ENCODE measurements at places on chromosomes 11 and 22.

DNA sequence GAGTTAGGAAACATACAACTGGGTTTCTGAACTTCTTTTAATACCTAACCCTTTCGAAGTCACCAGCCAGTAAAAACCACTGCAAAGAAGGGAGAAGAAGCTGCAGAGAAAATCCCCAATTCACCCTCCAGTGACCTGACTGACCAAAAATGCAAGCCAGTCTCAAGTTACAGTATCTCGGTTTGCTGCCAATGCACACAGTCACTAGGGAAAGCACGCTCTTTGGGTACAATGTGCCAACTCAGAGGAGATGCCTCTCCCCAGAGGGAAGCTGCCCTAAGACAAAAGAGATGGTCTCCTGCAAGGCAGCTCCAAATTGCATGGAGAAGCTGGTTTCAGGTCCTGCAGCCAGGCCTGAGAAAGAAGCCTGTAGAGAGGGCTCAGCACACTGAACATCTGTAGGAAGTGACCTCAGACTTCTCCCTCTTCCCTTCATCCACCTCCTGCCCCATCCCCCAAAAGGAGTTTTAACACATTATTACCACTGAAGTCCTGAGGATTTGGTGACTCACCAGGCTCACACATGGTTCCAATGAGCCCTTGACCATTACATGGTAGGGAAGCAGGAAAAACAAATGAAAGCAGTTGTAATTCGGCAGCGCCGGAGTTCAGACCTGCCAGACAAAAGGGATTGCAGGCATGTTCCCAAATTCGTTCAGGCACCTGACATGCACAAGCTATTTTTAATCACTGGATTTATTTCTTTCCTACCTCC lies 90.1 kb downstream of the ETS1 start:
- no peak for DNase-seq

DNA sequence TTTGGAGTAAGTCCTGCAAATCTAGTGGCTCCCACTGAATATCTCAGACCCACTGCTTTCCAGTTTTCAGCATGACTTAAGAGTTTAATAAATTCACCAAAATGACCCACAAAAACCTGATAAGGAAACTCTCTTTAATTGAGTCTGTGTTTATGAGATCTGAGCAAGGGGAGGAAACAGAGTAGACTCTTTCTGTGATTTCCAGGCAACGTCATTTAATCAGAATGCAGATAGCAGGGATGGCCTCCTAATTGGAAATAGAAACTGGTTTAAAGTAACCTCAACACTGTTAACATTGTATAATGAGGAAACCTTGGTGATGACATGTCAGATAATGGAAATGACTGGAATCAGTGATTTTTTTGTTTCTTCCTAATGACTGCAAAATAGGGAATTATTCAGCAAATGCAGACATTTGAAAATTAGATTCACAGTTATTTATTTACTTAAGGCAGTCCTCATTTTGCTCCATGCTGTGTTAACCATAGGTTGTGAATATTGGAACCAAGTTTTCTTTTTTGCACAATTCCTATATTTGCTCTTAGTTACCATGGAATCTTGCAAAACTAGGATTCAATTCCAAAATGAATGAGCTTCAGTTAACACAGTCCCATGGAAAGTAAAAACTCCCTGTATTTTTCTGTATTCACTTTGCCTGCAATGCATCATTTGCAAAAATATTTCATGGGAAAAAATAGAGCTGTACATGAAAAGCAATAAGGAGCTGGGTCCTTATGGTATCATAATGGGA lies 1324.5 kb downstream of the LRRC4C start:
- DNase-seq, result no peak

DNA sequence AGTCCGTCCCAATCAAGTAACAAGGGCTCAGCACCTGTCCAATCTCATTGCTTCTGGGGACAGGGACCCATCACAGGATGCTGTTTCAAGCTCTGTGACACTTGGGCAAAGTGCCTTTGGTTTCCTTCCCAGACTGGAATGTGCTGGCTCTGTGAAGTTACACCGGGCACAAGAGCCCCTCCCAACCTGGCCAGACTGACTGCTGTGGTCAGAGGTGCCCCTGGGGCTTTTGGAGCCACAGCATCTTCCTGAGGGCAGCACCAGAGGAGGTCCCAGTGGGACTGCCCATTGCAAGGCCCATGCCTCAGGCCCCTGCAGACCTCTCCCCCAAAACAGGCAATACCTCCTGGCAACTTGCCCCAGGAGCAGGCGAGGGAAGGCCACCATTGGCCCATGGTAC lies 155.2 kb upstream of the GRK3 start:
- DNase-seq, result no peak

- no peak for DNase-seq
Measured at GRCh38 chr11:30717009-30717408, 130.9 kb upstream of the MPPED2 start.

DNA sequence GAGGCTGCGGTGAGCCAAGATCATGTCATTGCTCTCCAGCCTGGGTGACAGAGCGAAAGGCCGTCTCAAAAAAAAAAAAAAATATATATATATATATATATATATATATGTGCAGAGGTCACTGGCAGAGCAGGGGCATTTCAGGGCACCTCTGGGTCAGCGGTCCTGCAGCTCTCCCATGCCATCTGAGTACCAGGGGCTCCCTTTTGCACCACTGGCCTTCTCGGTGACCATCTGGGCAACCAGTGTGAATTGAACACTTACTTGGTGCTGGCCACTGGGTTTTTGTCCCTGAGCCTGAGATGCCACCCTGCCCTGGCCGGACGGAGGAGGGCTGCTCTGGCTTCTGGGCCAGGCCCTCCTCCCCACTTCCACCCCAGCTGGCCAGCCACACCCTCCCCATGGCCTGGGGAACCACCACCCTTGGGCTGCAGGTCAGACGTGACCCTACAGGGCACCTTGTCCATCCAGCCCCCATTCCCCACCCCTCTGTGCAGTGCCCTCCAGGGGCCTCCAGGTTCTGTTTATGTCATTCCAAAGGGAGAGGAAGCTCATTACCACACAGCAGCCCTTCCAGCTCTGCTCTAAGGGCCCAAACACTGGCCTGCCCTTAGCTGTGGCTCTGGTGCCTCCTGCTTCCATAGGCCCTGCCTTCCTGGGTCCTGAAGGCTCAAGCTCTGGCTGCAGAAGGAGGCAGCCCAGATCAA lies 10.3 kb downstream of the MAPK8IP1 start:
- DNase-seq, result no peak

GRCh38 chr11:10410844-10411200 lies 44.2 kb upstream of the AMPD3 start:
- DNase-seq, result no peak

GRCh38 chr11:8739309-8739793 lies 56.8 kb downstream of the RPL27A start:
- no peak for DNase-seq

DNA sequence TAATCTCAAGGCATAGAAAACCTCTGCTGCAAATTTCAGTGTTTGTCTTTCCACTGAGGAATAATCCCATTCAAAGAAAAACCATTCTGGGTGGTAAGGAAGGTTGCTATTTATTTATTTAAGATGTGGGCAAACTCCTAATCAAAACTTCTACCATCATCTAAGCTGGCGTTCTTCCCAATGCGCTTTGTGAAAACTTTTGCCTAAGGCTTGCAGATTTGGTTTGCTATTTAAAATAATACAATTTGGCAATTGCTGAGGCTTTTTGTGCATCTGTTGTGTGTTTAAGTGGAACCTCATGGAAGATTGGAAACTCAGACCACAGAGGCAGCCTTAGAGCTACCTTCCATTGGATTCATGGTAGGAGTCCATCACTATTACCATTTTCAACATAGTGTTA lies 309.0 kb downstream of the BLID start:
- DNase-seq, result no peak

DNA sequence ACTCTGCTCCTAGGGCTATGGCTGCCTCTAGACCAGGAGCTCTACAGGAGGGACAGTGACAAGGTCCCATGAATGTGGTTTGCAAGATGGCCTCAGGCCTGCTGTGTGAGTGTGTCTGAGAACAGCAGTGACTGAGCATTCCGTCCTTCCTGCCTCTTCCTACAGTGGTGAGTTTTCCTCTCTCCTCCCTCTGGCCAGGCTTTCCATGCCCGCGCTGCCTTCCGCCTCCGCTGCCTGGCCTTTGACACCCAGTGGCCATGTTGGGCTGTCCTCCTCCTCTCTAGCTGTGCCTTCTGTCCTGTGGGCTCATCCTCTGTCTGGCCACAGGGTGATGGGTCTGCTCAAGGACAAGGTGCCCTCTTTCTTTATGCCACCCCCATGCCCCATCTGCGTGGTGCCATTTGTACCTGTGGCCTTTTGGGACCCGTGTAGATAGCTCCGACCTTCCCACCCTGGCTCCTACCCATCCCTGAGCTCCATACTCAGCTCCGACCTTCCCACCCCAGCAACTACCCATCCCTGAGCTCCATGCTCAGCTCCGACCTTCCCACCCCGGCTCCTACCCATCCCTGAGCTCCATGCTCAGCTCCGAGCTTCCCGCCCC lies 970.4 kb downstream of the BRD1 start:
- DNase-seq, result no peak

DNA sequence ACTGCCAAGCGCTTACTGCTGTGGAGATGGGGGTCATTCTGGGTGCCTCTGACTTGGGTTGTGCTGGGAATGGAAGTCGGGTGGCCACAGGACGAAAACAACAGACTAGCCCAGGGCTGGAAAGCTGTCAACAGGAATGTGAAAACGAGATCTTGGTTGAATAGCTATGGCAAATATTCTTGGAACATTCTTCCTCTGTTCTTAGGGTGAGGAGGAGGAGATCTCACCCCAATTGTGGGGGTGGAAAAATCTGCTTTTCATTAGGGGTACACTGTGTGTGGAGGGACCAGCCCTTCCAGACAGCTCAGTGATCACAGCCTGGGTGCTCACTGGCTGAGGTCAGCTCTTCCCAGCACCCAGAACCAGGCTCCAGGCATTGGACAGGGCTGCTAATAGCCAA lies 52.0 kb upstream of the PRSS23 start:
- no peak for DNase-seq

DNA sequence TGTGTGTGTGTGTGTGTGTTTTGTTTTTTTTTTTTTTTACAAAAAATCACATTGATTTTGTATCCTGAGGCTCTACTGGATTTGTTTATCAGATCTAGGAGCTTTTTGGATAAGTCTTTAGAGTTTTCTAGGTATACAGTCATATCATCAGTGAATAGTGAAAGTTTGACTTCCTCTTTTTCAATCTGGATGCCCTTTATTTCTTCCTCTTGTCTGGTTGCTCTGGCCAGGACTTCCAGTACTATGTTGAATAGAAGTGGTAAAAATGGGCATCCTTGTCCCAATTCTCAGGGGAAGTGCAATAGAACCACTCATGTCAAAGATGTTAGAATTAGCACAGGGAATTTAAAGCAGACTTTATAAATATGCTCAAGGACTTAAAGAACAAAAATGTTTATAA lies 32.6 kb upstream of the PRDM11 start:
- no peak for DNase-seq

DNA sequence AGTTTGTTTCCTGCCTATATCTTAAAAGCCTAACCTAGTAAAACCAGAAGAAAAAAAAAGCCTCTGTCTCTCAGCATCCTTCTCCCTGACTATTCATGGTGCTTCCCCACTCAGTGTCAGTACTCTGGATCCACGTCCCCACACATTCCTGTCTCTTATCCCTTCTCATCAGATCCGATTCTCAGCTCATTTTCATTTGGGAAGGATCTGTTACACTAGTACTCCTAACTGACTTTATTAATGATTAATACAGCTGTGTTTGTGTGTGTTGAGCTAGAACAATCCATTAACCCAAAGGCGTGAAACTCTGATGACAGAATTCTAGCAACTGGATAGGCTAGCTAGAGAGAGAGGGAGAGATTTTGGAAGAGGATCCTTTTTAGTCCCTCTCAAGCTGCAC lies 1.5 kb downstream of the PRRG4 start:
- DNase-seq, result no peak

DNA sequence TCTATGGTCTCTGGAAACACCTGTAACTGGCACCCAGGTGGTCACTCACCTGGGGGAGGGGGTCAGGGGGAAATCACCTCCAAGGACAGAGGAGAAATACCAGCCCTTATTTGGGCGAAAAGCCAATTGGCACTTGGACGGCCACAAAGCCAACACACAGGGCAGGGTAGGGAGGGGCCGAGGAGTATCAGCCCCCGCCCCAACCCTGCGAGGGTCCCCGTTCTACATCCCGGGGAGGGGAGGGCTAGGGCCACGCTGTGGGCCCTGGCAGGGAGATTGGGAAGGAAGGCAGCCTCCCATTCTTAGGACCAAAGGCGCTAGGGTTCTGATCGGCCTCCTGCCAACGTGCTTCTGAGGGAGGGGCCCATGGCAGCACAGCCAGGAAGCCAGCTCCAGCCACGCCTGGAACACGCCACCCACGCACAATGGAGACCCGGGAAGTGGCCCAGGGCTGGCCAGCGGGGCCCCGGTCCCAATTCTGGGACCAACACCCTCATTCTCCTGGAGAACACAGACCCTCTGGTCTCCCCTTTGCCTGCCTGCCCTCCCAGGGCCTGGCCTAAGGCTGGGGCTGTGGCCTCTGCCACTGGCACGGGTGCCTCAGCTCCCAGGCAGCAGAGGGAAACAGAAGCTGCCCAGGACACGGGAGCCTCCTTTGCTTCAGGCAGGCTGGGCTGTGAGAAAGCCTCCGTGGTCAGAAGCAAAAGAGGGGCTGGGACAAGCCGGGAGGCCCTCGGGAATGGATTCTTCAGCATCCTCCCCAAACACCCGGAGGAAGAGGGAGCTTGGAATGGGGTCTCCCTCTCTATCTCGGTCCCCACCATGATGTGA lies 7.4 kb downstream of the CBX6 start:
- DNase-seq, result no peak

DNA sequence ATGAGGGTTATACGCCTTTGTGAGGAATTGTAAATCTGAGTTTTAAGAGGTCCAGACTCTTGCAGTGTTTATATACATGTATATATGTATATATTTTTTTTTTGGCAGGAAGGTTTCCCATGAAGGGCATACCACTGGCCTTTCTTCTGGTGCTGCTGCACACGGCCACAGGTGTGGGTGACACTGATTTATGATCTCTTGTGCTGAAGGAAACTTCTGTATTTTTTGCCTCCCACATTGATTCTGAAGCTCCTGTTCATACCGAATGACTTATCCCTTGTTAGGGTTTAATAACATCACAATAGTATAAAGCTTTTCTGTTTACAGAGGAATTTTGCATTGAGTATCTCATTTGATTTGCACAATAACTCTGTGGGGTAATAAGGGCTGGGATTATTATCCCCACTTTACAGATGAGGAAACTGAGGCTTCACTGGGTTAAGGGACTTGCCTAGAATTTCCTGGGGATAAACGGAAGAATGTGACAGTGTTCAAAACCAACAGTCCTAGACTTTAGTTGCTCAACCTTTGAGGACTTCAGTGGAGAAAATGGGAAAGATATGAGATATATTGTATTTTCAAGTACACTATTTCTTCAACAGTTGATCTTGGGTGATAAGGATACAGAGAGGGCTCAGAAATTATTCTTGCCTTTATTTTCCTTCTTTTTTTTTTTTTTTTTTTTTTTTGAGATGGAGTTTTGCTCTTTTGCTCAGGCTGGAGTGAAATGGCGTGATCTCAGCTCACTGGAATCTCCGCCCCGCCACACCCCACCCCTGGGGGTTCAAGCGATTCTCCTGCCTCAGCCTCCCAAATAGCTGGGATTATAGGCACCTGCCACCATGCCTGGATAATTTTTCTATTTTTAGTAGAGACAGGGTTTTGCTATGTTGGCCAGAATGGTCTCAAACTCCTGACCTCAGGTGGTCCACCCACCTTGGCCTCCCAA lies 70.1 kb downstream of the MICAL2 start:
- no peak for DNase-seq

All from GM12864 (cell line).